ENCODE measurements at places on chromosomes 4 and X.

DNA sequence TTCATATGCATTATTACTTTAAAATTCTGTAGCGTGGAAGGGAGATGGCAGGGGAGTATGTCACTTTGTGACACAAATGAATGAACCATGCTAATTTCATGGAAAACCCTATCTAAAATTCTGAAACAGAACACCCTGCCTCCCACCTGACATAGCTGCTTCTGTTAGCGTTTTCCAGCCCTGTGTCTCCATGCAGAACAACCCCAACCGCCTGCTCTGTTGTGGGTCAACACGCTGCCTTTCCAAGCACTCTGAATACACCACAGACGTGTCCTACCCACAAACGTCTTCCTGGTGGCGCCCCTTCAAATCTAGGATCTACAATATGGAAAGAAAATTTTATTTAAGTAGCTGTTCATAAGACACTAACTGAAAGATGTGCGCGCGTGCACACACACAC, 238.6 kb downstream of the TRIML1 start:
- DNase-seq: no peak

GRCh38 chr4:845233-845835, 19.4 kb upstream of the CPLX1 start:
- DNase-seq: peak; percentile 6

DNA sequence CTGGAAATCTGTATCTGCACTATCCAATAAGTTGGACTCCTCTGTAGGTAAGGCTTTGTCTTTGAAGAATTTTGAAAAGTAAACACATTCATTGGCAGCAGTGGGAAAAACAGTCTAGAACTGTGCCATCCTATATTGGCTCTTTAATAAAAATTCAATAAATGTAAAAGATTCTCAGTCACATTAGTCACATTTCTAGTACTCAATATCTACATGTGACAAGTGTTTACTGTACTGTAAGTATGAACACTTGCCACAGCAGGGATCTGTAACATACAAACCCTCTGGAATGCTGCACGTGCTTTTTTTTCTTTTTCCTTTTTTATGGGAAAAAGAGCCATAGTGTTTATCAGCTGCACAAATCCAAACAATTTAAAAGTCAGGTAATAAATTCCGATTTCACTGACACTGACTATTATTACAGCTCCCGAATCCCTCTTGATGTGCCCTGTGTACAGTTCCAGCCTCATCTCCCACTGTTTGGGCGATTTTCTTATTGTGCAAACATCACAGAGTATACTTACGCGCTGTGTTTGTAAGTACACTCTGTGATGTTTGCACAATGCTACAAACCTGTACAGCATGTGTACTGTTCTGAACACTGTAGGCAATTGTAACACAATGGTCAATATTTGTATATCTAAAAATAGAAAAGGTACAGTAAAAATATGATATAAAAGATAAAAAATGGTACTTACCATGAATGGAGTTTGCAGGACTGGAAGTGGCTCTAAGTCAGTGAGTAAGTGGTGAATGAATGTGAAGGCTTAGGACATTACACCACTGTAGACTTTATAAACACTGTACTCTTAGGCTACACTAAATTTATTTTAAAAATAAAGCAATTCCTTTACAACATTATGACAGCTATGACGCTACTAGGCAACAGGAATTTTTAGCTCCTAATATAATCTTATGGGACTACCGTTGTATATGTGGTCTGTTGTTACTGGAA, 8.7 kb downstream of the PYURF start:
- DNase-seq: no peak

GRCh38 chrX:52378870-52379269, 10.0 kb downstream of the XAGE2 start:
- DNase-seq: no peak

DNA sequence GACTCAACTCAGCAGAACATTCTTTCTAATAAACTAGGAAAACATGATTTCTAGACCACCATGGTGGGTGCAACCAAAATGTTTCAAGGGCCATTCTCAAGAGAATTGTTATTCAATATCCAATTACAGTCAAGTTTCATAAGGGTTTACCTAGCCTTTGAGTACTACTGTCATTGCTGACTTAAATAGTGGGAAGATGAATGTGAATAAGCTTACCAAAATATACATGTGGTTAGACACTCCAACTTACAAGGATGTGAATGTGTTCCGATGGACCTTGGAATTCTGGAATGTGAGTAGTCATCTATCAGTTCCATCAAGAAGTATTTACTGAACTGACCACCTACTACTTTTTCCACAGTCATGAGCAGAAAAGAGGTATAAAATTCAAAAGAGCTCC, 16.9 kb downstream of the SH3RF1 start:
- peak; percentile 95 for DNase-seq

- DNase-seq: no peak
These were observed 15.8 kb downstream of the HTRA3 start for GRCh38 chr4:8285143-8285975.

DNA sequence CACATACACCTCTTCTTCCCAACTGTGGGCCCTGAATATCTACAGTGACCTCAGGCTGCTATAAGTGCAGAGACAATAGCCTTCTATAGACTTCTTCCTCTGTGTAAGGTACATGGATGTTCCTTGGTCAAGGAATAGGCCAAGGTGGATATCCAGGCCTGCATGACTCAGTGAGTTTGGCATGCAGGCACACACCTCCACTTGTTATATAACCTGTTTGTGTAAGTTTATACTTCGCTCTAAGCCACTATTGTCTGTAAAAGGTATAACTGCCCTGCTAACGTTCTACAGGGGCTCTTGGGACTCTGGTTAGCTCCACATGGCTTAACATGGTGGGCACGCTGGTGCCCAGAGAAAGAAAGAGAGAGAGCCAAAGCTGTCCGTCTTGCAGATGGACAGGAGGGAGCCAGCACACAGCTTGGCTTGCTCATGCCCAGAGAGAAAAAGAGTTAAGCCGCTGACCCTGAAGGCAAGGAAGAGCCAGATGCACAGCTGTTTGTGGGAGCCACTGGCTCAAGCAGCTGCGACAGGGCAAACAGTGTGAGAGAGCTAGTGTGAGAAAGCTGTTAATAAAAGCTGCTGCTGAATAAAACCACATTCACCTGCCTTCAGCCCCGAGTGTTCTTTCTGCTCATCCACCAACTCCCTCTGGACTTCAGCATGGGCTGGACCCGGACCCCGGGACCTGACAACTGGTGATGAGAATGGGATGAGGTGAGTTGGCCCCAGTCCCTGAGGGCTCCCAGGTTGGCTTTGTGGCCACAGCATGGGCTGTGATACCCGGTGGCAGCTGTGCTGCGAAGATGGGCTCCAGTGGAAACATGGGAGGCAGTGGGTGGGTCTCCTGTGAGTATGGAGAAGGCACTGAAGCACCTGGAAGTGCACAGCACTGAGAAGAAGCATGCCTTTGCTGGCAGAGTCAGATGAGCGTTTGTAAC, 44.5 kb upstream of the ZBTB33 start:
- no peak for DNase-seq

GRCh38 chrX:120604361-120604782, 471 bp downstream of the MCTS1 start:
- DNase-seq: peak; percentile 33

DNA sequence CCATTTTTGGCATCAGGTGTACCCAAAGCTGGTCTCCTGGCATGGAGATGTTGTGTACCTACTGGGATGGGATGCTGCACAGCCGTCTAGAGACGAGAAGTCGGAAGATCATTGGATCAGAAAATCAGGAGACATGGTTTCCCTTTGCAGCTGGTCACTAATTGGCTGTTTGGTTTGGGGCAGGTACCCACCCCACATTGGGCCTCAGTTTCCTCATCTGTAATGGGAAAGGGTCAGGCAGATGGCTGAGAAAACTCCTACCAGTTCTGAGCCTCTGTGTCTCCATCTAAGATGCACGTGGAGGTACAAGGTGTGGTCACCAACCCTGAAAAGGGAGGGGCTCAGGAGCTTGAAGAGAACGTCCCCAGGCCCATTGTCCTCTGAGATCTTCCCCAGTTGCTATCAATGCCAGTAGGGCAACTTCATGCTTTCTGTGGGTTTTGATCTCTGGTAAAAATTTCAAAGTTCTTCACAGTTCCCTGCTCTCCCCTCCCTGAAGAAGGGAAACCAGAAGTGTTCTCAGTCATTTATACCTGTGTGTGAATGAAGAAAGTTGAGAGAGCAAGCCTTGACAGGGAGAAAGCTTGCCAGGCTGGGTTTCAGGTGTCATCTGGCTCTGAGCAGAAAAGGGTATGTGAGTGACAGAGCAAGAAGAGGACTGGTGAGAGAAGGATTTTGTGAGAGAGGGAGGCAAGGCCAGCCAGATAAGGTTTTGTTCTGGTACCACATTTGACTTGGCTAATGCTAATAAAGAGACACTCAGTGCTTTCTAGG, 15.1 kb downstream of the TSC22D3 start:
- DNase-seq: no peak

DNA sequence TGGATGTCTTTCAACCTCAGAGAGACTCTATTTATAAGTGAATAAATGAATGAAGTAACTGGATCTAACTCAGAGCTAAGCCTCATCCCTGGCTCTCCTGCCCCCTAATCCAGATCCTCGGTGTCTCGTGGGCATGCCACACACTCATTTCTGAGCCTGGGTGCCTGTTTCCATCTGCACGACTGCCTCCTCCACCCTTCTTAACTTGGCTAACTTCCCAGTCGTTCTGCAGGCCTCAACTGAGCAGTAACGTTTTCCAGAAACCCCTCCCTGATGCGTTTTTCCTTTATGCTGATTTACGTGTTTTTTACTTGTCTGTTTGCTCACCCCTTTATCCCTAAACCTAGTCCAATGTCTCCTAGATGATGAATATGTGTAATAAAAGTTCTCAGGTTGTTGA, 186.9 kb upstream of the HS3ST1 start:
- DNase-seq: no peak

DNA sequence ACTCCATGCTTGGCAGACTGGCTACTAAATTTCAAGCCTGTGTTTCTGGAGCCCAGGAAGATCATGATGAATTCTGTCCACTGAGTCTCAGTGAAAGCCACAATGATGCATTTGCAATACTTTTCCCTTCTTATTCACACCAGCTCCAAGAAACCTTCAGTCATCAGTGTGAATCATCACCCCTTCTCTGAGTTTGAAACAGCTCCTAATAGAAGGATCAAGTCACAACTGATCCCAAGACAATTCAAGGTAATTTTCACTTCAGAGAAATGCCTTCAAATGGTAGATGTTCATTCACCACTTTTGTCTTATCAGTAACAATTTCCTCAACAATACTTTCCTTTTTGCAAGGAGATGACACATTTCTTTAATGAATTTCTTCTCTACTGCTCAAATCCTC, 257.4 kb downstream of the NLGN4X start:
- no peak for DNase-seq

DNA sequence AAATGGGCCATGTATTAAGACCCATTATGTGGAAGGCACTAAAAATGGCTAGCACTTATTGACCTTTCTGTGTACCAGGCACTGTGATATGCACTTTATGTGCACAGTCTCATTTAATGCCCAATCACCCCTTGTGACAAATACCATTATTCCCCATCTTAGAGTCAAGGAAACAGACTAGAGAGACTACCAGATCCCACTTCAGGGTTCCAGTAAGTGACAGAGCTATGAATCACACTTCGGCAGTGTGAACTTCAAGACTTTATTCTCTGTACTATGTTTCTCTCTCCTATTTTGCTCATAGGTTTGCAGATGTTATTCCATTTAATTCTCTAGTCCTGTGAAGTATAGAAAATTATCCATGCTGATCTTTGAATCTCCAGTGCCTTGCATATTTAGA, 107.0 kb downstream of the NFKB1 start:
- peak; percentile 44 for DNase-seq

DNA sequence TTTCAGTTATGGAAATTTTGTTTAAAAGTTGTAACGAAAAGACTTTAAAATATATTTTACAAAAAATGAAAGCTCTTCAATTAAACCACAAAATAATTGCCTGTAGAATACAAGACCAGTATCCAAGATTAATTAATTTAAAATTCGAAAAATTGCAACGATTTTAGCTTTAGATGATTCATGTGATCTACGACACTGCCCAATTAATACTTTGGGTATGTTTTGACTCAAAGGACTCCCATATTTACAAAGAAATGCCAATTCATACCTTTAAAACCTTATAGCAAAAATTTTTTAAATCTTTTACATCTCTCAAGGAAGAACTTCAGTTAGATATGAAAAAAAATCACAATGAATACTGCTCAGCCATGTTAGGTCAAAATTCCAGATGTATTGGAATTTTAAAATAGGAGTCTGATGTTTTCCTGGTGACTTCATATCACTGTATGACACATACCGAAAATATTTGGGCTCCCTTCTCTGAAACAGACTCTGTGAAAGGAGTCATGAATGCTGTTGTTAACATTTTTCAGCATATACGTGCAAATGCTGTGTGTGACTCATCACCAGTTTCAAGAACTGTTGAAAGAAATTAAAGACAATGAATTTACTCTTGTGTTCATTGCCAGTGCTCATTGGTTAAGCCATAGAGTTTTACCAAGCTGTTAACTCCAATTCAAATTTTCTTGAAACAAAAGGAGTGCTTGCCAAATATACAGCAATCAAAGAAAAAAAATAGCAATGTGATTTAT, 13.8 kb upstream of the SMS start:
- peak; percentile 98 for DNase-seq

- no peak for DNase-seq
These were observed 468.5 kb downstream of the IQCM start for GRCh38 chr4:149347139-149347538.

DNA sequence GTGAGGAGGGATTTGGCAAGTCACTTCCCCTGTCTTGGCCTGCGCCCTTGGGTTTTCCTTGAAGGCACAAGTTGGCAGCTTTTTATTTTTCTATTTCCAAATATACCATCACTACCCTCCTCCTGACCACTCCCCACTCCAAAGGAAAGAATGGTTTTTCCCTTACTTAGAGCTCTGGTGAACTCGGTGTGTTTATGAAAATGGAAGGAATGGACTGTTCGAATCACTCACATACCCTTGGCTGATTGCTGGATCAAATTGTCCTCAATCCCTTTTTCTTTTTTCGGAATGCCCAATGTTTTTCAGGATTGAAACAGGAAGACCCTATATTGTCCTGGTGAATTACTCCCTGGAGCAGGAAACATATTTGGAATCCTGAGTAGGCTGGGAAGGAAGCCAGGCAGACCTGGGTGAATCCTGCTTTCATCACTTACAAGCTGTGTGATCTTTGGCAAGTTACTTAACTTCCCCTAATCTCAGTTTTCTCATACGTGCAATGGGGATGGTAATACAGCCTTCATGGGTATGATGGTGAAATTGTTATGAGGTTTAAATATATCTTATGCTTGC, 70.7 kb downstream of the RTL5 start:
- DNase-seq: no peak
